Activated CD8-positive, alpha-beta memory T cell treated with anti-CD3 and anti-CD28 coated beads, Interleukin-2, amount 50 U/mL, for 48 hours (primary cell): ENCODE measurements at places on chromosomes 16 and 17.

DNA sequence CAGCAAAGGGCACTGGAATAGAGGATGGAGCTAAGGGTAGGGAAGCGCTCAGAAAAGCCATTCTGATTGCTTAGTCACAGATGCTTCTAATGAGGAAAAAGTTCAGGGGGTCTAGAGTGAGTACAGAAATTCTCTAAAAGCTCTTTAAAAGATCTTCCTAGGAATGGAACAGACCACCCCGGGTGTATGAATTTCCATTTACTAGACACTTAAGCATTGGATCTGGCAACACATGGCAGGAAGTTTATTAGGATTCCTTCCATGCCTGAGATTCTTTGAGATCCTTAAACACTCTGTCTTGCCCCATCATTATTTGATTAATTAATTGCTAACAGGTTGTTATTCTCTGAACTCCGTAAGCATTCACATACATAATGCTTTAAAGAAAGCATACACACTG, 8.5 kb downstream of the KRTAP9-7 start:
- no peak for DNase-seq

DNA sequence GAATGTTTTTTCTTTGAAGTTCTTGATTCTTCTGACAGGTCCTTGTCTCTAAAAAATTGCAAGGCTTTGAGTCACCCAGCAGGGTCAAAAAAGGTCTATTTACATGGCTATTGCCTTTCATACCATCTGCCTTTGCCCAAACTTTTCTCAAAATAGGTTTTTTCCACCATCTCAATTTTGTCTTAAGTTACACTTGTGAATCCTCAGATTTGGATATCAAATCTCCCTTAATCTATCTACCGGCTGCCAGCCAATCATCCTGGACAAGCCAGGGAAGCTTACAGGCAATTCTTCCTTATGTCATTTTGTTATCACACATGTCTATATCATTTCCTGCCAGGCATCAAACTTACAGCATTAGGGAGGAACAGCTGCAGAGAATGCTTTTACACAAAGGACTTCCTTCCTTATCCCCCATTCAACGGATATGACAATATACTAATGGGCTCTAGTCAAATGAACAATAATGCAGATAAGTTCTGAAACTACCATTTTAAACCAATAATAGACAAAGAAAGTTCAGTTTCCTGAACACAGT, 104.1 kb upstream of the CORO6 start:
- DNase-seq, result no peak

GRCh38 chr16:81639348-81639747, 139.7 kb upstream of the PLCG2 start:
- no peak for DNase-seq

DNA sequence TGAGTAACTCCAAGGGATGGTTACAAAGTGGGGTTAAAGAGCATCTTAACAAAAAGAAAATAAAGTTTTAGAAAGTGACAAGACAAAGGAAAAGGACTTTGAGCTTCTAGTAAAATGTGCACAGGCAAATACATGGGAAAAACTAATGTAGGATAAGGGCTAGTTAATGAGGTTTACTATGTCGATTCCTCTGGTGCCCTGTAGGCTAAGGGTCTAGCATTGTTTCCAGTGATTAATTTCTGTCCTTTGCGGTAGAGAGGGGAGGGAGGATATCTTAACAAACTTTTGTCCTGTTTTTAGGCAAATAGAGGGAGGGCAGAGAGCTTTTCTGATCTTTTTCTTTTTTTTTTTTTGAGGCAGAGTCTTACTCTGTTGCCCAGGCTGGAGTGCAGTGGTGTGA, 96.6 kb upstream of the SIAH1 start:
- DNase-seq, result no peak

- no peak for DNase-seq
These were observed 5.9 kb downstream of the BBS2 start for GRCh38 chr16:56513972-56514371.

DNA sequence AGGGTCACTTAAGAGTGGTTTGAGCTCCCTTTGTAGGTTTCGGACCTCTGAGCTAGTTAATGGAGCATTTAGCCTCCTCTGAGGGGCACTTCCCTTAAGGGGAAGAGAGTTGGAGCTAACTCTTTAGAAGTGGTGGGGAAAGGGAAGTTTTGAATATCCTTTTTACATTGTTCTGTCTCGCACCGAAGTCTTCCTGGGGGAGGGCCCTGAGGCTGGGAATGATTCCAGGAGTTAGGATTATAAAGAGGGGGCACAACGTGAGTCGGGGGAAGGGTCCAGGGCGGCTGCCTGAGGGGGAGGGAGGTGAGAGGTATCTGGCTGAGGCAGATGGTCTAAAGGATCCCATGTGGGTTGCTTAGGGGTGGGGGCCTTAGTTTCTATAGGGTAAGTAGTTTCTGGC, 32.3 kb downstream of the SEC14L1 start:
- DNase-seq, result no peak

DNA sequence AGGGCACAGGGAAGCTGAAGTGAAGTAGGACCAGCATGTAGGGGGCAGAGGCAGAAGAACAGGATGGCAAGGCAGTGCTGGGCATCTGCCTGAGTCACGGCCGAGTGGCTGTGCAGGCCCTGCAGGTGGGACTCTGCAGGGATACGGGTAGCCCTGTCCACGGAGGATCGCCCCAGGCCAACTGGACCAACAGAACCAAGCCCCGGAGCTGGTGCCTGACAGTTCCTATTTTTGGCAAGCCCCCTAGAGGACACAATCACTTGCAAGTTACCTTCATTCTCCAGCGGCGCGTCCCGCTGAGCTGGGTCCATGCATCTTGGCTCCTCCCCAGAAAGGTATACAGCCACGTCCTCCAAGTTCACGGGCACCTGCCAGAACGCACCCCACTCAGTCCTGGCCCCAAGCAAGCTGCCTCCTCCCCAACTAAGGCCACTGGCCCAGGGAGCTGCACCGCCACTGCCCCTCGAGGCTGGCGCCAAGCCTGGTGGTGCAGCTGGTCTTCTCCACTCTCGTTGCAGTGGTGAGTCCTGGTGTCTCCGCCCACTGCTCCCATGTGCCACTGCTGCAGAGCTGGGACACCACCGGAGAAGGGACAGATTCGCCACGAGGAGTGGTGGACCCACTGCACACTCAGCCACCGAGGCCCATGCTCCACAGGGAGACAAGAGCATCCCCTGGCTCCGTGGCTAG, 6.6 kb downstream of the ZNF500 start:
- DNase-seq, result no peak

- DNase-seq, result no peak
These were observed 91.4 kb downstream of the CACNG3 start for GRCh38 chr16:24347556-24347955.

- DNase-seq, result no peak
These were observed 7.3 kb downstream of the TNRC6A start for GRCh38 chr16:24736758-24737157.

DNA sequence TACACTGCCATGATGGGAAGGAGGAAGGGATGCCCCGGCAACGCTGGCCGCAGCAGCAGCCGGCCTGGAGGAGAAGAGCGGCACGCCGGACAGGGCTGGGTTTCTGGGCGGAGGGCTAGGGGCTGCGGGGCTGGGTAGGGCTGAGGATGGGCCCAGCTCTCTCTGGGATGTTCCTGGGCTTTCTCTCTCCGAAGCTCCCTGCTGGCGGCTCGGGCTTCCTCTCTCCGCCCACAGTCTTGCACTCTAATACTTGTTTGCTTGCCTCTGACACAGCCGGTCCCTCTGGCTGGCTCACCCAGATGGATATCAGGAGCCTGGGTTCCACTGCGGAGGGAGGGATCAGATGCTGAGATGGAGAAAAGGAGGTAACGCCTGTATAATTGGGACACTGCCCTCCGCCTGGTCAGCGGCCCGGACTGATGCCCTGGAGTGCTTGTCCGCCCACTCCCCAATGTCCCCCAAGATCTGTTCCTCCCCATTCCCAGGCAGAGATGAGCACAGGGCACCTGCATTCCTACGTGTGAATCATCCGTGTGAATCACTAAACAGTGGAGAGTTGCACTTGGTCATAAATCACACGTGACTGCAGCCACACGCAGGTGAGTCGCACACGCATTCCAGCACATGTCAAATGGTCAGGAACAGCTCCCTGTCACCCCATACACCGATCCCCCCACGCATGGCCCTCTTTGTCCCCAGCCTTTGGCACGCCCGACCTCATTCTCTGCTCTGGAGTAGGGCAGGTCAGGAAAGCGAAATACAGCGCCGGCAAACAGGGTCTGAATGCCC, at the start of gene ALOXE3:
Gene ALOXE3, minus strand, starts transcription at position 535 of the 789 bp plus-strand sequence. Its CDS starts 524 bp downstream, at position 11.
- DNase-seq, result no peak

DNA sequence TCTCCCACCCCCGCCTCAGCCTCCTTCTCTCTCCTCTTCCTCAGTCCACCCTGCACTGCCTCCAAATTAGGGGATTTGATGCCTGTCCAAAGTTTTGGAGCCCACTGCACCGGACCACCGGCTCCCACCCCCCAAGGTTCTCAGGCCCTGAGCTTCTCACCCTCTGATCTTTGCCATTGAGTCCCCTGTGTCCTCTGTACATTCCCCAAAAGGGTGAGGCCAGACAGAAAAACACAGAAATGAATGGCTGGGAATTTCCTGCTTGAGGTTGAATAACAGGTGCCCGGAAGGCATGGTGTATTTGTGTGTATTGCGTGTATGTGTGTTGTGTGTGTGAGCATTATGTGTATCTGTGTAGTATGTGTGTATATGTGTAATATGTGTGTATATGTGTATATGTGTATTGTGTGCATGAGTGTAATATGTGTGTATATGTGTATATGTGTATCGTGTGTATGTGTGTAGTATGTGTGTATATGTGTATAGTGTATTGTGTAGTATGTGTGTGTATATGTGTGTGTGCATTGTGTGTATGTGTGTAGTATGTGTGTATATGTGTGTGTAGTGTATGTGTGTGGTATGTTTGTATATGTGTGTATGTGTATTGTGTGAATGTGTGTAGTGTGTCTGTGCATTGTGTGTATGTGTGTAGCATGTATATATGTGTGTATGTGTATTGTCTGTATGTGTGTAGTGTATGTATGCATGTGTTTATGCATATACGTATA, 16.0 kb upstream of the CCL17 start:
- DNase-seq, result no peak

DNA sequence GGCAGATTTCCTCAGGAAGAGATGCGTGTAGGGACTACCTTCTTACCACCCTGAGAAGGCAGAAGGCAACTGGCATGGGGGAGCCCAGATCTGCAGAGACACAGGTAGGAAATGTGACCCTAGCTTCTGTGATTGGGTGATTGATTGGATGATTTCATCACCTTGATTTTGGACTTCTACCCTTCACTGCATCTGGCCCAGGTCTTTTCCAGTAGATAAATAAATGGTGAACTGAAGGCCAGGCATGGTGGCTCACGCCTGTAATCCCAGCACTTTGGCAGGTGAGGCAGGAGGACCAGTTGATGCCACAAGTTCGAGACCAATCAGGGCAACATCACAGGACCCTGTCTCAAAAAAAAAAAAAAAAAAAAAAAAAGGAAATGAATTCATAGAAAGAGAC, 14.7 kb upstream of the SMURF2 start:
- no peak for DNase-seq

GRCh38 chr16:64507240-64508024, 614.4 kb downstream of the CDH11 start:
- no peak for DNase-seq

GRCh38 chr17:77111934-77112296, 28.9 kb upstream of the SEC14L1 start:
- no peak for DNase-seq

DNA sequence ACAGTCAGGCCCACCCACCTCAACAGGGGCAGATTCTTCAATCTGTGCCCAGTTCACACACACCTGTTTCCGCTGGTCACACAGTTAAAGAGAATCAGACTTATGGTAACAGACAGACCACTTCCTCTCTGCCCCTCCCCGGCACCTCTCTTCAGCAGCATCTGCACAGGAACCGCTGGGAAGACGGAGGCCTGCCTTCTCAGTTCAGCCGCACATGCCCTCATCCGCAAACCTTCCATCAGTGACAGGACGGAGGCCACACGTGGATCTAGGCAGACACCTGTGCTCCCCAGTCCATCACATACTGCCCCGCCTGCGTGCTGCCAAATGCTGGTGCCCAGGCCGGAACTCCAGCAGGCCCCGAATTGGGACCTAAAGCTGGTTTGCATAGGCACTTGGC, 10.3 kb downstream of the PHB1 start:
- no peak for DNase-seq

DNA sequence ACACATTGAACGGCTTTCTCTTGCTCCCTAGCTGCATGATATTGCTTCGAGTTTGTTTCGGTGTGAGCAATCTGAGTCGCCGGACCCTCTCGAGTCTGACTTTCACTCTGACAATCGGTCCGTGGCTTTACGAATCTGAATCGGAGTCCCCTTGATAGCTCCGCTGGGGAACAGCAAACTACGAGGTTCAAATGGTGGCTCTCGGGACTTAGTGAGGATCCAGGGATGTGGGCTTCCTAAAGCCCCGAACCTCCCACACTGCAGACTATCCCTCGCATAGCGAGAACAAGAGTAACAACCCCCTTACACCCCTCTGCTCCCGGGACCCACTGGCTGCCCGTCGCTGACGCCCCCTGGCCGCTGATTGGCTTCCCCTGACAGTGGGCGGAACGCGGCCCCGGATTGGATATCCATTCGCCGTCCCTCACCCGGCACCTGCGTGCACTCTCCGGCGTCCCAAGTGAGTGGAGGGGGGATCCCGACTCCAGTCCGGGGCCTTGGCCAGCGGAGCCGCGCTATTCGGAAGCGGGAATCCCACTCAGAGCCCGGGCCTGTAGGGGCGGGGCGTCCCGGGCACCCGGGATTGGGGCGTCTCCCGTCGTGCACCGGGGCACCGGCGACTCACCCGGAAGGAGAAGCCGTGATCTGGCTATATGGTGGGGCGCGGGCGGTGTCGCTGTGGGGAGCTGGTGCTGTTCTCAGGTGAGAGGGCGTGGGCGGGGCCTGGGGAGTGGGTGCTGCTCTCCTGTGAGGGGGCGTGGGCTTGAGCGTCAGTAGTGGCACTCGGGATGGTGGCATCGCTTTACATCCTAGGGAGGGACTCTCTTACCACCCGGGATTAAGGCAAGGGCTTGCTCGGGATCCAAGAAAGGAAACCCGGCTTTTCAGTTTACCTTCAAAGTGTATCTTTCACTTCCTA, at the start of gene SNX11:
Gene SNX11, plus strand, starts transcription at position 630 of the 919 bp plus-strand sequence. CDS start 4,278 bp downstream, outside the sequence.
- peak; percentile 95 for DNase-seq

GRCh38 chr17:7260651-7261378, 1.5 kb downstream of the CLDN7 start:
- DNase-seq, result peak; percentile 72

DNA sequence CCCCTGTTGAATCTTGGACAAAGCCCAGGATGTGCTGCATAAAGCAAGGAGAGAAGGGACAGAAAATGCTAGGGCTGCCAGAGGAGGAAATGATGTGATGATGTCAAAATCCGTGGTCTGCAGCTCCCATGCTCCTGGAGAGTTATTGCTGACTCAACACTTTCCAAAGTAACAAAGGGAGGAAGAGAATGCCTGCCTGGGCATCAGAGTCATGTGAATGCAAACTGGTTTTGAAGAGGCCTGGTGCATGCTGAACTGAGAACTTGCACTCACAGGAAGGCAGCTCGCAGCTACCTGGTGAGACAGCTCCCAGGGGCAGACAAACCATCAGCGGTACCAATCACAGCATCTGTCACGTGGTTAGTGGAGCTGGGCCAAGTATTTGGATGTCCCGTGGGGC, 2.8 kb downstream of the MARVELD3 start:
- no peak for DNase-seq

DNA sequence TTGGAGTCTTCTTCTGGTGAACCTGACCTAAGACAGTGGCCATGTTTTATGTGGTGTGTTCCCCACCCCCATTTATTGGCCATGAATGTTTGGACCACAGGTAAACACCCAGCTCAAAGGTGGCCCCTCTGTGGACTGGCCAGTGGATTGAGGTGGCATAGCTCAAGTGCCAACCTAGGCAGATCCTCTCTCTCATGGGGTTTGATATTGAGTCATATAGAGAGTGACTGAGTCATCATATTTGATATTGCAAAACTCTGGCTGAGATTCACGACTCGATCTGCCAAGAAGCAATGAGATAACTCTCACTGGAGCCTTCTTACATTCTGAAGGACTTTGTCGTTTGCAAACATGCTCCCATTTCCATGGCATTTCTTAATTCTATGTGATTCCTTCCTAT, 10.5 kb upstream of the TEKT3 start:
- no peak for DNase-seq
